ENCODE measurements at places on chromosomes 11 and 22.

- no peak for DNase-seq
Measured at GRCh38 chr11:74084796-74085541, 76.1 kb upstream of the UCP3 start.

DNA sequence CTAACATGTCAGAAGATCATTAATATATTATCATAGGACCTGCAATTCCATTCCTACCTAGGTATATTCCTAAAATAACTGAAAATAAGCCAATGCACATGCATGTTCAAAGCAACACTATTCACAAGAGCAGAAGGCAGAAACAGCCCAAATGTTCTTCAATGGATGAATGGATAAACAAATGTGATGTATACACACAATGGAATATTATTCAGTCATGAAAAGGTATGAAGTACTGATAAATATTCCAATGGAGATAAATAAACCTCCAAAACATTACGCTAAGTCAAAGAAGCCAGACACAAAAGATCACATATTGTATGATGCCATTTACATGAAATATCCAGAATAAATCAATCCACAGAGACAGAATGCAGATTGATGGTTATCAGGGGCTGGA lies 16.8 kb downstream of the AMBRA1 start:
- no peak for DNase-seq

DNA sequence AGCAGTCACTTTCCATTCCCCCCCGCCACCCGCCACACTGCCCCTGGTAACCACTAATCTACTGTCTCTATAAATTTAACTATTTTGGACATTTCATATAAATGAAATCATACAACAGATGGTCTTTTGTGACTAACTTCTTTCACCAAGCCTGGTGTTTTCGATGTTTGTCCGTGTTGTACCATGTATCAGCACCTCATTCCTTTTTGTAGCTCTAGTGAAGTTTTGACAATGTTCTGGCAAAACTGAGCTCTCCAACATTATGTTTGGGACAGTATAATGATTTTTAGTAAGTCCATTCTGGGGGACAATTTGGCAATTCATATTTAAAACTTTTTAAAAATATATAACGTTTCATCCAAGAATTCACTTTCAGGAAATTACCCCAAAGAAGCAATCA lies 45.6 kb upstream of the ARHGAP42 start:
- no peak for DNase-seq

DNA sequence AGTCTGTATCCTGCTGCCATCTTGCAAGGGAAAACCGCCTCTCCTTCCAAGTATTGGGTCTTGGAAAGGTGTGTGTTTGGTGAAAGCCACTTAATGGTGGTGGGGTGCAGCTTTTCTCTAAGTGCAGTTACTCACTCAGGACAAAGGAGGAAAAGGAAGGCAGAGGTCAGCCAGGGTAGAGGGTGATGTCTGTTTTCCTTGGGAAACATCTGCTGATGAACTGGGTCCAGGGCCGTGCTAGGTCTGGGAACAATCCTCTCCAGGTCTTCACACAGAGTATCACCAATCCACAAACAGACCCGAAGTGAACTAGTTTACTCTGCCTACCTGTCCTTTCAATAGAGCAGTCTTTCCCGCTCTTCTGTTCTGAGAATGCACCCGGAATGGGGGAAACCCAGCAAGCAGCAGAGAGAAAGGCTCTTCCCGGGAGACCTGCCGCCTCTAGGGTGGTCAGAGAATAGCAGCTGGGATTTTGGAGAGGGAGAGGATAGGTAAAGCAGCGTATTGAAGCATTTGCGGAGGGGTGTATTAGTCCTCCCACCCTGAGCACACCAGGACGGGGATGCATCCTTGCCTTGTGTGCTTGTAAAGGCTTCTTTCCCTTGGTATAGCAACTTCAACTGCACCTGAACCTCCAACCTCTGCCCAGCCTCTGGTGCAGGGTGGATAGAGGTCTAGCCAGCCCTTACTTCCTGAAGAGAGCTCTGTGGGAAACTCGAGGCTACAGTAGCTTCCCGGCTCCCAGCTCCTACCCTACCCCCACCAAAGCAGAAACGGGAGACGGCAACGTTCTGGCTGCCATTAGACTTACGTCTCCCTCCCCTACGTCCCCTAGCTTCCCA lies 20.7 kb downstream of the LHFPL7 start:
- no peak for DNase-seq

DNA sequence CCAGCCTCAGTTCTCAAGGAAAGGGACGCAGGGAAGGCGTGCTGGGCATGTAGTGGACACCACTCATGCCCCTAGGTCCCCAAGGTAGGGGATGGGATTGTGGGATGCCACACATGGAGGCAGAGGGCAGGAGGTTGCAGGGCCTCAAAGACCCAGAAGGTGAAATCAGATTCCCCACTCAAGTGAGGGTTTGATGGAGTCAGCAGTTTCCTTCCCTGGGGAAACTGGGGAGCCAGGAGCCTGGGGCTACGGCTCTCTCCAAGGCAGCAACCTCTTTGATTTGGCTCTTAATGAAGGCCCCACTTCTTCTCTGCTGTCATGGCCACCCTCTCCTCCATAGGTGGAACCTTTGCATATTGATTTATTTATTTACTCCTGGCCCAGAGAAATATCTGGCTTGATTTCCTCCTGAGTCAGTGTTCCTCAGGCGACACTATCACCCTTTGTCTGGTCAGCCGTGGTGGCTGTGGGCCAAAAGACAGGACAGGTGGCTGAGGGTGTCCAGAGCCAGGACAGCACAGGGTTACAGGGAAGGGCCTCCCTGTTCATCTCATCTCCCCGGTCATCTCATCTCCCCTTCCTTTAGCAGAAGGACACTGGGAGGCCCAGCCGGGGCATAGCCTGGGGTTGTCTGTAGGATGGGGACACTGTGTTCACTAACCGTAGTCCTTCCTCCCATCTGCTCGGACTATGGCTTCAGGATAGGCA lies 9.6 kb downstream of the GNAZ start:
- no peak for DNase-seq

GRCh38 chr11:6657346-6657745 lies 1.7 kb upstream of the DCHS1 start:
- no peak for DNase-seq

DNA sequence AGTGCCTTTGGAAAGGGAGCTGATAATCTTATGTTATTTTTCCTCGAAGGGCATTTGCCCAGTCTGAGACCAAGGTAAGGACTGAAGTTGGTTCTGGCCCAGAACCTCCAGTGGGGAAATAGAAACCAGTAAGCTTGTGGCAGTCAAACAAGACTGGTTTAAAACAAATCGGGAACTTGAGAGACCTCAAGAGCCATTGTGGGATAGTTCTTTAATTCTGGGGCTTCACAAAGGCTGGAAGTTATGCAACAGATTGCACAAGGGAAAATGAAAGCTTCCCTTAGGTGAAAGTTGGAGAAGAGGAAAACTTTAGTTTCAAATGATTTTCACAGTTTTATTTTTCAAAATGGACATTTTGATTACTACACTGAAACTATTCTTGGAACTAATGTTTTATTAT lies 33.5 kb upstream of the RAB38 start:
- DNase-seq, result no peak

DNA sequence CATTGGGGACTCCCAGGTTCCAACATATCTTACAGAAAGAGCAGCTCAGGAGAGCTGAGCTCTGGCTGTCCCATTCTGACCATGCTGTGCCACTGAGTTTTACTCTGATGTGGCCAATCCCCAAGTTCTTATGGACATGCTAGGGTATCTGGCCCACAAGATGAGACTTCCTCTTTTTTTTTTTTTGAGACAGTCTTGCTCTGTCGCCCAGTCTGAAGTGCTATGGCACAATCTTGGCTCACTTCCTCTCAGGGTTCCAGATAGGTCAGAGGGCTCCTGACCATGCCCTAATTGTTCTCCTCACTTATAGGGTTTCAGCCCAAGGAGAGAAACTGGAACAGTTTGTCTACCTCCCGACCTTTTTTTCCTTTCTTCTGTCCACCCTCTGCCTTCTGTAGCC lies 152.3 kb upstream of the CCDC90B start:
- no peak for DNase-seq

- no peak for DNase-seq
Measured at GRCh38 chr11:18365741-18366140, 28.6 kb upstream of the LDHA start.

- no peak for DNase-seq
Measured at GRCh38 chr11:10650630-10651029, 42.9 kb downstream of the IRAG1 start.

- DNase-seq, result peak; percentile 56
Measured at GRCh38 chr22:44182588-44183286, 2.0 kb downstream of the PARVG start.

DNA sequence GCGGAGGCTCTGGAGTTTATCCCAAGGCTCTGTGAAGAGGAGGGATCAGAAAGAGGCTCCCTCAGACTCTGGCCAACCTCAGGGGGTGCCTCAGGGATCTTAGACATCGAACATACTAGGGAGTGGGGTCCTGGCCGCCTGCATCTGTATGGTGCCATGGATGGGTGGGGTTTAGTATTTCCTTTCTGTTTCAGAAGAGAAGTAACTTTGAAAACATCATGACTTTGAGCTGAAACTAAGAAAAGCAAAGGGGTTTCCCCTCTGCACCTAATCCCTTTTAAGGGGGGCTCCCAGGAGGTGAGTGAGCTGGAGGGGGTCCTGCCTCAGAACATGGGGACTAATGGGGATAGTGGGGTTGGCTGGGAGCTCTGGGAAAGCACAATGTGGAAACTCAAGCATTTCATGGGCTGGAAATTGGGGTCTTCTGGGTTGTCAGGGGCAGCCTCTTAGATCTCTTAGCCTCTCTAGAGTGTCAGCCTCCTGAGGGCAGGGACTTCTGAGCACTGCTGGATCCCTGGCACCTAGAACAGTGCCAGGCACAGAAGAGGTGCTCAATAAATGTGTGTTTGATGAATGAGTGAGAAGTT lies 11.8 kb upstream of the SSTR3 start:
- peak; percentile 46 for DNase-seq

- DNase-seq, result no peak
Measured at GRCh38 chr11:15107730-15108515, 6.8 kb upstream of the INSC start.

DNA sequence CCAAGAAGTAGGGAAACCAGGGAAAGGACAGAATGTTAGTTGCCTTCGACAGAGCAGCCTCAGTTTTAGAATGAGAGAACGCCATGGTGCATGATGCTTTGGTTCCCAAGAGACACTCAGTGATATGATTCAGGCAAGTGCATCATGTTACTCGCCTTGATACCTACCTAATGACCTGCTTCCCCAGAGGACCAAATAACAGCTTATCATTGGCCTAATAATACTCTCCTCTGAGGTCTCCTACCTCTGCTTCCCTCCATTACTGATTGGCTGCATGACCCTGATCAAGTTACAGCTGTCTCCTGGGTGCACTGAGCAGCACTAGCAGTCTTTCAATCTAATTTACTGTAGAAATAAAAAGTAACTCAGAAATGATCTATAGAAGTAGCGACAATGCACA lies 979.7 kb upstream of the FAT3 start:
- DNase-seq, result no peak

GRCh38 chr11:43997022-43997660 lies 50.6 kb upstream of the ACCSL start:
- DNase-seq, result no peak

GRCh38 chr11:122139595-122139866 lies 23.5 kb upstream of the BLID start:
- no peak for DNase-seq

DNA sequence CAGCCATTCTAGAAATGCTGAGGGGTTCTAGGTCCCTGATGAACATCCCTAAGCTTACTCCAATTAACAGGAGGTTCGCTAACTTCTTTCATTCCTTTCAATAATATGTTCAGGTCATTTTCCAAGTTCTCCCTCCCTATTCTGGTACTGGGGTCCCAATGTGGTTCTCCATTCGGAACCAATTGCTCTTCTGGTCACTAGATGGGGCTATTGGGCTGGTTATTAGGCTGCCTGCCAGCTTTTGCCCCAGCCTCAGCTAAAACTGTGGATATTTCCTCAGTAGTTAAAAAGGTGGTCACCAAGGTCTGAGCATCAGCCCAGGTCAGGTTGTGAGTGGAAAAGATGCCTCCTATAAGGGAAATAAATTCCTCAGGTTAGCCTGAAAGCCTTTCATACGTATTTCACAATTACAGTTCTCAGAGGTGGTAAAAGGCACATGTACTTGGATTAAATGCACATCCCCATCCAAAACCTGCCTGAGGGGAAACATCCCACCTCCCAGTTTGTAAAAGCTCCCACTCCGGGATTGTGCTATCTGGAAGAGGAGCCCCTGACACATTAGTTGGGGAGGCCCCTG lies 161.1 kb upstream of the CCDC179 start:
- no peak for DNase-seq

DNA sequence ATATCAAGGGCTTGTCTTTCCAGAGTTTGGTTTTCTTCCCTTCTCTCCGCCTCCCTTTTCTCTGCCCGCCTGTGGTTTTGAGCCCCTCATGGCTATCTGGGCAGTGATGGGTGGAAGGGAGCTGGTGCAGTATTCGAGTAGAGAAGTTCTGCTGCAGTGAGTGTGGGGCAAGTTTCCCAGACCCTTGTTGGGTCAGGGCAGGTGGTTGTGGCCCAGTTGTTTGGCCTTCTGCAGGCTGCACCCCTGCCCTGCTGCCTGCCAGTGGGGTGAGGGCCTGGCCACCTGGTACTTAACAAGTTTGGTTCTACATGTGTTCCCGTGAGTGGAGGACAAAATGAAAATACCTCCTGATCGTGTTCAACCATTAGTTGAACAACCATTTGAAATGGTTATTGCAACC lies 65.2 kb downstream of the PTPRJ start:
- DNase-seq, result no peak

DNA sequence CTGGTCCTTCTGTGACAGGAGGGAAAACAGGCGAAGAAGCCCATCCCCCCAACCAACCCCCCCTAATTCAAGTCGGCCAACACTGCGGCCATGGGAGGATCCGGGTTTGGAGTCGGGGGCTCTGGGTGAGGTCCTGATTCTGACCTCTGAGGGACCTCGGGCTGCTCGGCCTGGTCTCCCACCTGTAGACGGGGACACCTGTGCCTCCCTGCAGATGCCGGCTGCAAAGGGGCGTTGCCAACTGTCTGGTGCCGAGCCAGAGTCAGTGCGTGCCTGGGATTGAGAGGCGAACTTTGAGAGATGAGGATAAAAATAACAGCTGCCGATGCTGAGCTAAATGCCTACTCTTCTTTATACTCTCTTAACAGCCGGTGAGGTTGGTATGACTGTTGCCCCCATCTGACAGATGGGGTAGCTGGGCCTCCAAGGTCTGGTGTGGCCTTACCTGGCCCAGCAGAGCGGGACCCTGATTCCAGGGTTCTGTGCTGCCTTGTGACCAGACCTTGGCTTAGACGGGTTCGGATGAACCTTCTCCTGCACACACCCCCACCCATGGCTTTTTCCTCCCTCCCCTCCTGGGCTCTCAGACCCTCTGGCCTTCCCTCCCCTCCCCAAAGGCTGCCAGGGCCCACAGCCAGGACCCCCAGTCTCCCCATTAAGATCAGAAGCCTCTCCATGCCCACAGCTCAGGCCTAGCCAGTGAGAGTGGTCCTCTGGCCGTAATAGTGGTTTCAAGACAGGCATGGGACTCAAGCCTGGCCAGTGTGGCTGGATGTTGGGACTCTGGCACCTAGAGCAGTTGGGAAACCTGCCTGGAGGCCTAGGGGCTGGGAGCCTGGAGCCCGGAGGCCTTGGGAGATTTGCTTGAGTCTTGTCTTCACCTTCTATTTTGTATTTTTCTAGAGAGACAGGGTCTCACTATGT lies 41.7 kb downstream of the KCNJ4 start:
- no peak for DNase-seq

GRCh38 chr11:75508051-75508561 lies 17.6 kb downstream of the GDPD5 start:
- peak; percentile 65 for DNase-seq
